ENCODE measurements at places on chromosomes 11 and 22.

GRCh38 chr22:20225693-20225966 is 42.5 kb downstream of the RTN4R start:
- DNase-seq: no peak

GRCh38 chr22:19714312-19715187 is at the start of gene SEPTIN5:
Gene SEPTIN5 (plus strand): TSS chr22:19714503. CDS start chr22:19714589, 86 bp downstream.
- DNase-seq: no peak

DNA sequence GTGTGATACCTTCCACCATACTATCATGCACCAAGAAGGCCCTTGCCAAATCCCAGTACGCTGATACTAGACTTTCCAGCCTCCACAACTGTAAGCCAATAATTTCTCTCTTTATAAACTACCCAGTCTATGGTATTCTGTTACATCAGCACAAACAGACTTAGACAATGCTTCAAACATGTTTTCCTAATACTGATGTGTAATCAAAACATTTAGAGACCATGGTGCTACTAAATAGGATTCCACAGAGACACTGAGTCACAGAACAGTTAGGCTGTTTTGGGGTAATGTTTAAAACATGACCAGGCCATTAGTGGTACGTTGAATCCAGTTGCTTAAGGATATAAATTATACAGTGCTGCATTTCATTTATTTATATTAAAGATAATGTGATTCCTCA is 103.7 kb downstream of the PICALM start:
- DNase-seq: no peak

DNA sequence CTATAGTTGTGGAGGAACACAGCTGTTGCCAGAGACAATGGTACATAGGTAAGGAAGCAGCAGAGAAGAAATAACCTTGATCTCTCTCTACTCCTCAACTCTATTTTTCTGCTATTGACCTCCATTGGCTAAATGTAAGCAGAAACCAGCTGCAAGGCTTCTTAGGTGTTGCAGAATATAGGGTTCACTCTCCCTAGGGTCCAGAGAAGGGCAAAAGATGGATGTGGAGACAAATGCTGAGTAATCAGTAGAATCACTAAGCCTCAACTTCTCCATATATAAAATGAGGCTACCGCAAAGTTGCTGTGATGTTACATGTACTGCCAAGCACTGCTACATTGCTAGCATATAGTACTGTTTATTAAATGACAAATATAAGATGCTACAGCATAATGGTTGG is 120.6 kb downstream of the PDE3B start:
- no peak for DNase-seq

DNA sequence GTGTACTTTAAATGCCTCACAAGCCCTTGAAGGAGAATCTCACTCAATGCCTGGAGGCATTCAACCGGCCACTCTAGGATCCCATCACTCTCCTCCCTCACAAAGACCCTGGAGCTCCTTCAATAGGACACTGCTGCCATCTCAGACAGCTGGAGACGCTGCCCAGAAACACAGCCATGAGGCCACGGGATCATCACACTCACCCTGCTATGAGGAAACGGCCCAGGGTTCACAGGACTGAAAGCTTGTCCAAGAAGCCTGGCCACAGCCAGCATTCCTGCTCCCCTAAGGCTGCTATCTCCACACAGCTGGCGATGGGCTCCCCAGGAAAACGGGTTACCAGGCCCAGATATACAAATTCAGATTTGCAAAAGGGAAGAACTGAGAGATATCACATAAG is 13.2 kb downstream of the CARS1 start:
- no peak for DNase-seq

- no peak for DNase-seq
Observed at GRCh38 chr11:86671531-86672006, 847 bp downstream of the ME3 start.

DNA sequence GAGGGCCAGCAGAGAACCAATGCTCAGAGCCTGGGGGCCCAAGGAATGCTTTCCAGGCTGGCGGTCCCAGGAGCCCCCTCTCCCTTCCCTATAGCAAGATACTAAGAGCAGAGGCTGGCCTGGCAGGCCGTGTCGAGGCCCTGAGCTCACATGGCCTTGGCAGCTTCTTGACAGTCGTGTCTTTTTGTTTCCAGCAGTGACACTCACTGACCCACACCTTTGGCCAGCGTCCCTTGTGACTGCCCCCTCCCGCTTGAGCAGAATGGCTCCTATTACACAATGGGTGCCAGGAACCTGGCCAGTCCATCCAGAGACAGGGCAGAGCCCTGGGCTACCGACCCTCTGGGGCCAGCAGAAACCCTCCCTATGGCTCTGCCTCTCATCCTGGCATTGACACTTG is 6.4 kb upstream of the CCND1 start:
- no peak for DNase-seq

DNA sequence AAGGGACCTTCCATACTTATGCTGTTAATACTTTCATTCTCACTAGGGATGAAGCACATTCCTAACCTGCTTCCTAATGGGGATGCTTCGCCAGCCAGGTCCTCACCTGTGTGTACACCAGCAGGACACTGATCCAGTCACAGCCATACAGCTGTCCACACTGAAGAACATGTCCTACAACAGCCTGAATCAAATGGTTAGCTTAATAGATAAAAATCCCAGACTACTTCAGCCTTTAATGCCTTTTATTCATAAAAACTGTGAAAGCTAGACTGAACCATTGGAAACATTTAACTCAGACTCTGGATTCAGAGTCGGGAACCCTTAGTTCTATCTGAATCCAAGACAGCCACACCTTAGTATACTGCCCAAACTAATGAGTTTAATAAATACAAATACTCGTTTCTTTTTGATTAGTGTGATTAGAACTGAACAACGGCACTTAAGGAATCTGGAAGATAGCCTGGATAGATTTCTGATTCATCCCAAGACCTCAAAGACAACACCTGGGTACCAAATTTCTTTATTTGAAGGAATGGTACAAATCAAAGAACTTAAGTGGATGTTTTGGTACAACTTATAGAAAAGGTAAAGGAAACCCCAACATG is 3.3 kb downstream of the FTH1 start:
- no peak for DNase-seq

GRCh38 chr22:49561976-49562375 is 265.7 kb downstream of the BRD1 start:
- no peak for DNase-seq

GRCh38 chr11:690738-691633 is 4.0 kb downstream of the DEAF1 start:
- no peak for DNase-seq

- DNase-seq: no peak
Observed at GRCh38 chr22:28977481-28977971, 84.1 kb downstream of the C22orf31 start.

DNA sequence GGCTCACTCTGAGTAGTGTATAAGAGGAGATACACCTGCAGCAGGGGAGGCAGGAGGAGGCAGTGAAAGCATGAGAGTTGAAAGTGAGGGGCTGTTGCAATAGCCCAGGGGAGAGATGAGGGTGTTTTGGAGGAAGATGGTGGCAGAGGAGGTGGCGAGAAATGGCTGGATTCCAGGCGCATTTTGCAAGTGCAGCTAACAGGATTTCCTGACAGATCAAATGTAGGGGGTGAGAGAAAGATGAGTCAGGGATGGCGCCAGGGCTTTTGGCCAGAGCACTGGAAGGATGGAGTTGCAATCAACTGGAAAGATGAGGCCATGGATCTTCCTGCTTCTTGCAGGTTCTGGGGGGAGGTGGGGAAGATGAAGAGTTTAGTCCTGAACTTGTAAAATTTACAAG is 16.8 kb upstream of the TSPAN18 start:
- DNase-seq: no peak

DNA sequence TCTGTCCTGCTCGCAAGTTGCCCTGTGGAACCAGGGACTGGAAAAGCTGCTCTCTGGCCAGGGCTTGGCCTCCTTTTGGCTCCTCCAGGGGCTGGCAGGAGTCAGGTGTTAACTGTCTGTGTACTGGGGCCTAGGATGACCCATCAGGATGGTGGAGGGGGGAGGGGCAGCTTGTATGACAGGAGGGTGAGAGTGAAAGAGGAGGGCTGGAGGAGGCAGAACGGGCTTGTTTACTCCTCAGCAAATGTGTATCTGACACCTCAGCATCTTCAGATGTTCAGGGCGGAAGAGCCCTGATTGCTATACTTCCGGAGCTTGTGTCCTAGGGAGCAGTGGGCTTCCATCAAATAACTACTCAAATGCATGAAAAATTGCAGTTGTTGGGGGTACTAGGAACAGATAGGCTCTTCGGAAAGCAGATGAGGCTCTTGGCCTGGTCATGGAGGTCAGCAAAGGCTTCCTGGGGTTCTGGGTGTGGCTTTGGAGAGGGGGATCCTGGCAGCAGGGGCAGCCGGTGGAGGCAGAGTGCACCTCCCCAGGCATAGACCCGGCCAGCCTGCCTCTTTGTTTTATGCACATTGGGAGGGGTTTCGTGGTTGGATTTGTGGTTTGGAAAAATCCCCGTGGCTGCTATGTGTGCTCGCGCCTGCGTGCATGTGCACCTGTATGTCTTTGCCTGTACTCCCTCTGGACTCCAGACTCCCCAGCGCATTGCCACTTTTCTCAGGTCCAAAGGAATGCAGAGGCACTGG is 31.2 kb downstream of the CD82 start:
- peak; percentile 56 for DNase-seq

GRCh38 chr22:41575533-41575932 is 14.1 kb downstream of the PMM1 start:
- no peak for DNase-seq

GRCh38 chr11:12556155-12556554 is 118.1 kb upstream of the TEAD1 start:
- no peak for DNase-seq

- DNase-seq: no peak
Observed at GRCh38 chr22:44660051-44660830, 41.8 kb upstream of the PRR5 start.
